Activated CD4-positive, alpha-beta T cell treated with anti-CD3 and anti-CD28 coated beads, Interleukin-2, amount 10 ng/mL, durations not matched to agents 7 days and 5 days (primary cell): ENCODE measurements at places on chromosomes 7 and 10. TPM values are rescaled to one million over a fixed set of nuclear protein-coding genes. Genes with fewer than 3 reads are reported as not detected.
A peak's percentile ranks its signal among the peaks of the same experiment; 100 is the strongest.

GRCh38 chr10:110648692-110649346 lies 4.7 kb downstream of the RBM20 start:
- no peak for DNase-seq

DNA sequence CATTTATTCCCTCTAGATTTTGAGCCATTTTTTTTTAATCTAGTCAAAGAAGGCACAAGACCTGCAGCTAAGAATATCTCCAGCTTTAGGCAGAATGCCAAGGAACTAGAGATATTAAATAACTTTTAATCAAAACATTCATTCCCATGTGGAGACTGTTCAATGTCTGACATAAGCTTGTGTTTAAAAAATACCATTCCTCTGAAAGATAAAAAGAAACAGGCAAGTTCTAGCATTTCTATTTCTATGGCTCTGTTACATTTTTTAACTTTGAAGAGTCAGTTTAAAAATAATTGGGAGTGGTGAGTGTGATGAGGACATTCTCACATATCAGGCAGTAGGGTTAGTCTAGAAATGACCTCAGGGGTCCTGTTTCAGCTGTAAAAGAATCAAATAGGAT lies 48.0 kb downstream of the RHOBTB1 start:
- DNase-seq = no peak

DNA sequence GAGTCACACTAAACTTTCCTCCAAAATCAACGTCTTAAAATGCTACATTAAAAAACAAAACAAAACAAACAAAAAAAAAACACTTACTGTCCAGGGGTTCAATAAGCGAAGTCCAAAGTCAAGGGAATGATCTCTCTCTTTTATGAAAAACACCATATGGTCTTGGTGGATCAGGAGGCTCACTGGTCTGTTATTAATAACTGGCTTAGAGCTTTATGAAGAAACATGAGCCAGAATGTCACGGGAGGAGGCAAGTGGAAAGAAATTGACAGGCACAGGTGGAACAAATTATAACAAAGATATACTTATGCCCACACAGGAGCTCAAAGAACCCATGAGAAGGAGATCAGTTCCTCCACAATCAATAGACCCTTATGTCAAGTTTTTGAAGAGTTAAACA lies at the start of gene MRLN:
Gene MRLN, minus strand, starts transcription at position 189 of the 400 bp plus-strand sequence.
- DNase-seq = no peak

DNA sequence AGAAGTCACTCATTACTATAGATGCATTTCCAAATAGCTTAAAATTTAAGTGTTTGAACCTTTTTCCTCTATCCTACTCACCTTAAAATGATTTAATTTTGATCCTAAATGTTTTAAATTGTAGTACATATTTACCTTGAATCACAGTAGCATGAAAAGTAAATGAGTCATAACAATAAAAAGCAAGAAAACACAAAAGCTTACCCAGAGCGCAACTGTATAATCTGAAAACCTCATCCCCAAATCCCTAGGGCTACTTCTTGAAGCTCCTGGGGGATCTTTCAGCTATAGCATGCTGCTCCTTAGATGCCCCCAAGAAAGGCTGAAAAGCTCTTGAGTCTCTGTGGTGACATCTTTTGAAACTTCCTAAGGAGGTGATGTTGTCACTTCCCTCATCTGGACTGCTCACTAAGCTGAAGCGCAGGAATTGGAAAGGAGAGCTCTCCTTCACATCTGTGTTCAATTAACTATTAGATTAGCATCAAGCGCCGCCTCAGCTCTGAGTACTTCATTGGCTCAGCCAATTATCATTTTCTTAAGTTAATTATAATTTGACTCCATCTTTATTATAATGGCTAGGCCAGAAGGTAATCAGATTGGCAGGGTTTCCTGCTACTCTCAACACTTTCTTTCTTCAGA lies 60.2 kb downstream of the SEMA3E start:
- no peak for DNase-seq

DNA sequence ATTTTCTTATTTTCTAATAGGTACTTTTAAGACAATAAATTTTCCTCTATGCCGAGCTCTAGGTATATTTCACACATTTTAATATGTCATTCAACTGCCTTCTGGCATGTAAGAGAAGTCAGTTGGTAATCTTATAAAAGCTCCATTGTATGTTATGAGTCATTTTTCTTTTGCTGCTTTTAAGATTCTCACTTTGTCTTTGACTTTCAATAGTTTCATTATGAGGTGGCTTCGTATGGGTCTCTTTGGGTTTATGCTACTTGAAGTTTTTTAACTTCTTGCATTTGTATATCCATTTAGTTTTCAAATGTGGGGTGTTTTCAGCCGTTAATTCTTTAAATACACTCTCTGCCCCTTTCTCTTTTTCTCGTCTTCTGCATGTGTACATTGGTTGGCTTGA lies 80.5 kb downstream of the ABCA13 start:
- no peak for DNase-seq

- DNase-seq = peak; percentile 40
Observed at GRCh38 chr10:103493916-103494877, 692 bp downstream of the NEURL1 start.

- DNase-seq = no peak
Observed at GRCh38 chr10:81116201-81116600, 578.5 kb downstream of the SH2D4B start.

GRCh38 chr10:107653832-107654287 lies 489.4 kb upstream of the SORCS1 start:
- peak; percentile 8 for DNase-seq

The SPOCK2 gene
- total RNA-seq = 424 TPM

The CNTNAP2 gene
- total RNA-seq = not detected

The EPO gene
- total RNA-seq = not detected
